ENCODE measurements at places on chromosomes 6 and 20.
A peak's percentile ranks its signal among the peaks of the same experiment; 100 is the strongest.

GRCh38 chr6:144063246-144063743 is 32.1 kb downstream of the SF3B5 start:
- no peak for DNase-seq

DNA sequence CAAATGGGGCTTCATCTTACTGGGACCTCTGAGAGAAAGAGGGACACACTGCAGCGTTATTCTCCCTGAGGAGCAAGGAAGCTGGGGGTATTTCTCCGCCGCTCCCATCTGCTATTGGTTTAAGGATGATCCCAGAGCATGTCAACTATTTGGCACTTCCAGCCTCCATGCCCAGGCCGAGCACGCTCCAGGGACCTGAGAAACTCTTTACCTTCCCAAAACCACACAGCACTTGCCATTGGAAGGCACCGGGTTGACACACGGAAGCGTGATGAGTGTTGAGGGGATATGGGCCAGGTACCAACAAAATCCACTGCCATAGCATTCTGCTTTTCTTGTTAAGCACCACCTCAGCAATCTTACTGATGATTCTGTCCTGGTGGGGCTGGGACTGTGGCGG is 92.4 kb upstream of the SLC24A3 start:
- DNase-seq: no peak

DNA sequence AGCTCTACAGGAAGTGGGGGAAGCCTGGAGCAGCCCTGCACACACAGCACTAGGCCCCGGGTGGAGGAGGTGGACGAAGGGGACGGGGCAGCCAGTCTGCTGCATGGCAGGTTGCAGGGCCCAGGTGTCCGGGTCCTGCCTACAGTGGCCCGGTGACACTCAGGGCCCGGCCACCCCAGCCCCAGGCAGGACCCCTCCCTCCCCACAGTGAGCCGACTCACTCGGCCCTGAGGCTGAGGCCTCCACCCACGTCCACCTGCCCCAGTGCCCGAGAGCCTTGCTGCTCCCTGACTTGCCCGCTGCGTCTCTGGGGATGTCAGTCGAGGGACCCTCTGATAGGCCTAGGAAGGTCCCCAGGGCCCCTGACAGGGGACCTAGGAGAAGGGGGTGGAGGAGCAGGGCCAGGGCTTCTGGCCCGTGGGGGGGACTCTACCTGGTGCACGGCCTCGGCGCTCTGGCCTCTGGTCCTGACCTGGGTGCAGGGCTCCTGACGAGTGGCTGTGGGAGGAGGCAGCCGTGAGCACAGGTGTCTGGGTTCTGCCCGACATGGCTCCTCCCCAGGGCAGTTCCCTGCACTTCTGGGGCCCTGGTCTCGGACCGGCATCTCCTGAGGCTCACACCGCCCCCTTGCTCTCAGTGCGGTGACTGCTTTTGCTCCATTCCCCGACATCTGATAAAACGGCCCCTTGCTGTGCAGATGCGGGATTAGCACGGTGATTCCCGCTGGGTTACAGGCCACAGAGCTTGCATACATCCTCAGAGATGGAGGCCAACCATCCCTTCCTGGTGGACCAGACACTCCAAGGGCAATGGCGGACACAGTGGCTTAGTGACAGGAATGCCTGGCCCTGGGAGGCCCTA is 20.1 kb downstream of the FRMD1 start:
- DNase-seq: no peak

DNA sequence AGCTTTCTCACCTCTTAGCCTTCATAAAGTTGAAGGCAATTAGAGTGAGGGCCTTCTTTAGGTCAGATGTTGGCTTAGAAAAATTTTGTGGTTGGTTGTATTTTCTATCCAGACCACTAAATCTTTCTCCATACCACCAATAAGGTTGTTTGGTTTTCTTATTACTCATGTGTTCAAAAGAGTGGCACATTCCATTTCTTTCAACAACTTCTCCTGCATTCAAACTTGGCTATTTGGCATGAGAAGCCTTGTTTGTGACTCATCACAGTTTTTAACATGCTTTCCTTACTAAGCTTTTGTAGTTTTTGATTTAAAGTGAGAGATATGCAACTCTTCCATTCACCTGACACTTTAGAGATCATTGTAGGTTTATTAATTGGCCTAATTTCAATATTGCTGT is 949.6 kb downstream of the TBC1D32 start:
- peak; percentile 4 for DNase-seq

- no peak for DNase-seq
Observed at GRCh38 chr6:27149150-27149549, 98.4 kb upstream of the PRSS16 start.

- DNase-seq: no peak
Observed at GRCh38 chr6:134138226-134138975, 86.0 kb upstream of the SLC2A12 start.

GRCh38 chr20:10469599-10469998 is 34.5 kb downstream of the SLX4IP start:
- peak; percentile 81 for DNase-seq

DNA sequence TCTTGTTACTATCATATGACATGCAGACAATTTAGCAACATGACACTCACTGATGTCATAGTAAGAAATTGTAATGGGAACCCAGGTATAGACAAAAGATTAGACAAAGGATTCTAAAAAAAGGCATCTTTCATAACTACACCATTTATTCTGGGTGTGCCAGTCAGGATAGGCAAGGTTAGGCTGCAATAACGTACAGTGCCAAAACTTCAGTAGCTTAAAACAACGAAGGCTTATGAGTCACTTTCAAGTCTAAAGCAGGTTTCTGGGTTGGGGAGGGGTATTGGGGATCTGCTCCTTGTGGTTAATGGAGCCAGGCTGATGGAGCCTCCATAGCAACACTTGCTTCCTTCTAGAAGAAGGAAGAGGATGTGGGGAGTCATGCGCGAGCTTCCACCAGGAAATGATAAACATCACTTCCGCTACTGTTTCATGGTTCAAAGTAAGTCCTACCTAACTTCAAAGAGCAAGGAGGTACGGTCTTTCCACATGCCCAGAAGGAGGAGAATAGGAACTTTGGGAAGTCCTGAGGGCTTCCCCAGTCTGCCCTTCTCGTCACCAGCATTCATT is 2.0 kb upstream of the GTSF1L start:
- no peak for DNase-seq

GRCh38 chr20:60751826-60752225 is 500.2 kb upstream of the CDH4 start:
- DNase-seq: no peak

- DNase-seq: no peak
Observed at GRCh38 chr20:32070690-32071213, 18.7 kb downstream of the HCK start.

- DNase-seq: no peak
Observed at GRCh38 chr6:27812078-27812804, 100.0 kb downstream of the OR2B2 start.

GRCh38 chr6:148342350-148343046 is at the start of gene SASH1:
SASH1 (plus strand) TSS chr6:148342838; CDS start chr6:148343068, 230 bp downstream.
- DNase-seq: peak; percentile 91

DNA sequence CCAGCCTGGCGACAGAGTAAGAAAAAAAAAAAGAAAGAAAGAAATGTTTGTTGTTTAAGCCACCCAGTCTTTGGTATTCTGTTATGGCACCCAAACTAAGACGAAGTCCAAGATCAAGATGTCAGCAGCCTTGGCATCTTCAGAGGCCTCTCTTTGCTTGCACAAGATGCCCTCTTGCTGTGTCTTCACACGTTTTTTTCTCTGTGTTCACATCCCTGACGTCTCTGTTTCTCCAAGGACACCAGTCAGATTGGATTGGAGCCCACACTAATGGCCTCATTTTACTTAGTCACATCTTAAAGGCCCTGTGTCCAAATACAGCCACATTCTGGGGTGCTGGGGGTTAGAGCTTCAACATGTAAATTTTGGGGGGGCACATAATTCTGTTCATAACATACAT is 380.9 kb downstream of the GJA1 start:
- no peak for DNase-seq

GRCh38 chr6:166507809-166508564 is 78.5 kb downstream of the RAMACL start:
- no peak for DNase-seq

- no peak for DNase-seq
Observed at GRCh38 chr6:137666202-137666774, 172.1 kb upstream of the OLIG3 start.

DNA sequence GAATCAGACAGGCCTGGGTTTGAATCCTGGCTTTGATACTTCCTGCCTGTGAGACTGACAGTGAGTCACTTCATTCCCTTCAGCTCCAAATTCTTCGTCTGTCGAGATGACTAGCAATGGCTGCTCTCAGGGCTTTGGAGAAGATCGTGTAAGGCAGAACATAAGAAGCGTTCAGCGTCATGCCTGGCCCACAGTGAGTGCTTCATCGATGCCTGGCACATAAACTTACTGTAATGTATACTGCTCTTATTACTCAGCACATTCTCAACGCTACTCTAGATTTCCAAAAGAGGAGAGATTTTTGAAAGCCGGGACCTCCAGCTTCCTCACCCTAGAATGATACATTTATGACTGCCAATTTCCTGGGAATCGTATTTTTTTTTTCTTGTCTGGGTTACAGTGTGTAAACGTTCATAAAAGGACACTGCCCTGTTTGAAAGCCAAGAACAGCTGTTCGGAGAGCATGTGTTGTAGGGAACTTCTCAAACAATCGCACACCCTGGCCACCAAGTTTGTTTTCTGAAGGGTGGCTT is 16.2 kb upstream of the BCAS1 start:
- DNase-seq: no peak

- peak; percentile 26 for DNase-seq
Observed at GRCh38 chr6:147949981-147950622, 392.5 kb upstream of the SASH1 start.

DNA sequence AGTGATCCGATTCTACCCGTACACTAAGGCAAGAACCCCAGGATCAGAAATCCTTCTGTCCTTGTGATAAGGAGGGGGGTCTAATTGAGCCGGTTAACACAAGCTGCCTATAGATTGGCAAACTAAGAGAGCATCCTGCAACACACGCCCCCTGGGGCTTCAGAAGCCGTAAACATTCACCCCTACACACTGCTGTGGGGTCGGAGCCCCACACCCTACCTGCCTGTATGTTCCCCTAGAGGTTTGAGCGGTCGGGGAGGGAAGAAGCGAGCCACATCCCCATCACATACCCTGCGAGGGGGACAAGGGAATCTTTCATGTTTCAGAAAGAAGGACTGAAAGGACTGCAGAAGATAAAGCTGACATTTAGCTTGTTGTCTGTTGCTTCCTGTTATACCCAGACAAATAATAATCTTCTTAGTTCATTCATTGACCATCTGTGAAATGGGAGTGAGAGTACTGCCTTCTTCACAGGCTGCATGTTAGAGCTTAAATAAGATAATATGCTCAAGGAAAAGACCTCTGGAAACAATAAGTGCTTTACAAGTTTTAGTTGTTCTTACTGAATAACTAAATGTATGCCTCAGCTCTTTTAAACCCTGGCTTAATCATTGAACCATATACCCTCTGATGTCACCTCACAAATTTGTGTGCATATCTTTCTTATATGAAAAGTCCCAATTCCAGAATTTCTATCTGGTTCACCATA is 74.2 kb upstream of the RNF217 start:
- DNase-seq: no peak

GRCh38 chr6:18022398-18023231 is 35.2 kb upstream of the KIF13A start:
- DNase-seq: peak; percentile 23

DNA sequence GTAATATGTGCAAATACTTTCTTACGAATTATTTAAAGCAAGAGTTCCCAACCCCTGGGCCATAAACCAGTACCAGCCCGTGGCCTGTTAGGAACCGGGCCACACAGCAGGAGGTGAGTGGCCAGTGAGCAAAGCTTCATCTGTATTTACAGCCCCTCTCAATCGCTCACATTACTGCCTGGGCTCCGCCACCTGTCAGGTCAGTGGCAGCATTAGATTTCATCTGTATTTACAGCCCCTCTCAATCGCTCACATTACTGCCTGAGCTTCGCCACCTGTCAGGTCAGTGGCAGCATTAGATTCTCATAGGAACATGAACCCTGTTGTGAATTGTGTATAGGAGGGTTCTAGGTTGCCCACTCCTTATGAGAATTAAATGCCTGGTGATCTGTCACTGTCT is 142.0 kb downstream of the RNASET2 start:
- DNase-seq: no peak

GRCh38 chr6:16540804-16541752 is 220.2 kb downstream of the ATXN1 start:
- no peak for DNase-seq

DNA sequence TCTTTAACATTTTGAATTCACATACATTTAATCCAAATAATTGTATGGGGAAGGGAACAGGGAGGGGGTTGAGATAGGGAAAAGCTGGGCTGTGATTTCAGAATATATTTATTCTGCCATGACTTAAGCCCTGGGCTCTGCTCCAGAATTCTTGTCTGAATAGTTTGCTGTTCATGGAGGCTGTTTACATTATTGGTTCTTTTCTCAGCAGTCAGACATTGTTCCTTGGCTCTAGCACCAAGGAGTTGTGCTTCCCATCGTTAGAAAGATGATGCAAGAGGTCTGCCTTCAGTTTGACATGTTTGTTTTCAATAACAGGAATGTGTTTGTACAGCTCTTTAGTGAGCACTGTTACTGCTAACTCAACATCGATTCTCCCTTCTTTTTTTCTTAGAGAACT is 198.8 kb upstream of the CDYL start:
- peak; percentile 86 for DNase-seq

GRCh38 chr6:36285187-36285671 is 15.4 kb downstream of the PNPLA1 start:
- DNase-seq: no peak

DNA sequence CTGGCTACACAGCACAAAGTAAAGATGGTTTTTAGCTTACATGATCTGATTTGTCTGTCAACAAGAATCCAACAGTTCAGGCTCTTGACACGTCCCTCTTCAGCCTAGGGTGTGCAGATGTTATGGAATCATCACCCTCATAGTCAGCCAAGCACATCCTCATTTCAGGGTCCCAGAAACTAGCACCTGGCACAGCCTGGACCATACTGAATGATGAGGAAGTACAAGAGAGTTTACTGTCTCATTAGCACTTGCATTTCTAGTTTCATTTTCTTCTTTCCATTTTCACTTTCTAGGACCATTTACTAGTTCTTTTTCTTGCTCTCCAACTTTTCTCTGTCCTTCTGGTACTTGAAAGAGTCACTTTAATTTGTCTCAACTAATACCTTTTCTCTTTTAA is 6.5 kb downstream of the RIPOR2 start:
- no peak for DNase-seq

- no peak for DNase-seq
Observed at GRCh38 chr20:62606551-62607201, 35.6 kb upstream of the SLCO4A1 start.

DNA sequence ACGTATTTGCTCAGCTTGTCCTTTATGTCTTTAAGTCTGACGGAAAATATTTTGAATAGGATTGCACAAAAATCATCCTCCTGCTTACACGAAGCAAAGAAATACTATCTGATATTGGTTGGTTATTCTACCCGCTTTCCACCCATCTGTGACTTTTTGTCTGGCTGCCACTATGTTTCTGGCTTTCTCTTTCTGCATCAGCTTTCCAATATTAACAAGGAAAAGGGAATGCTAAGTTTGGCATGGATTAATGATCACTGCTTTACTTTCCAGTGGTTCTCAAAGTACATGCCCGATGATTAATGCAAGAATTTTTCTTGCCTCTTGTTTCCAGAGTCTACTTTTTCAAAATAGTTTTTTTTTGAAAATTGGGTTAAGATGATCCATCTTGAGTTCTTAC is 57.0 kb downstream of the RNF144B start:
- DNase-seq: no peak

GRCh38 chr20:57069442-57069841 is 197.0 kb downstream of the BMP7 start:
- no peak for DNase-seq
